ENCODE measurements at places on chromosomes 16 and 17.

DNA sequence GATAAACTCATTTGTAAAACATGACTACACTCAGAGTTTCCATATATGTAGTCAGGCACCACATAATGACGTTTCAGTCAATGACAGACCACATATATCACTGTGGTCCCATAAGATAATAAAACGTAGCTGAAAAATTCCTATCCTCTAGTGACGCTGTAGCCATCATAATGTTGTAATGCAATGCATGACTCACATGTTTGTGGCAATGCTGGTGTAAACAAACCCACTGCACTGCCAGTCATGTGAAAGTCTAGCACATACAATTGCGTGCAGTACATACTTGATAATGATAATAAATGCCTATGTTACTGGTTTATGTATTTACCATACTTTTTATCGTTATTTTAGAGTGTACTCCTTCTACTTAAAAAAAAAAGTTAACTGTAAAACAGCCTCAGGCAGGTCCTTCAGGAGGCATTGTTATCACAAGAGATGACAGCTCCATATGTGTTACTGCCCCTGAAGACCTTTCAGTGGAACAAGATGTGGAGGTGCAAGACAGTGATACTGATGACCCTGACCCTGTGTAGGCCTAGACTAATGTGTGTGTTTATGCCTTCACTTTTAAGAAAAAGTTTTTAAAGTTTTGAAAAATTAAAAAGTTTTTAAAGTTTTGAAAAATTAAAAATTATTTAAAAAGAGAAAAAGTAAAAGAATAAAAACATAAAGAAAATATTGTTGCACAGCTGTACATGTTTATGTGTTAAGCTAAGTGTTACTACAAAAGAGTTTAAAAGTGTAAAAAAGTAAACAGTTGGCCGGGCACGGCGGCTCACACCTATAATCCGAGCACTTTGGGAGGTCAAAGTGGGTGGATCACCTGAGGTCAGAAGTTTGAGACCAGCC is 9.0 kb downstream of the STAT5B start:
- no peak for DNase-seq

- DNase-seq, result peak; percentile 41
Observed at GRCh38 chr17:75601057-75601987, 13.7 kb downstream of the MYO15B start.

DNA sequence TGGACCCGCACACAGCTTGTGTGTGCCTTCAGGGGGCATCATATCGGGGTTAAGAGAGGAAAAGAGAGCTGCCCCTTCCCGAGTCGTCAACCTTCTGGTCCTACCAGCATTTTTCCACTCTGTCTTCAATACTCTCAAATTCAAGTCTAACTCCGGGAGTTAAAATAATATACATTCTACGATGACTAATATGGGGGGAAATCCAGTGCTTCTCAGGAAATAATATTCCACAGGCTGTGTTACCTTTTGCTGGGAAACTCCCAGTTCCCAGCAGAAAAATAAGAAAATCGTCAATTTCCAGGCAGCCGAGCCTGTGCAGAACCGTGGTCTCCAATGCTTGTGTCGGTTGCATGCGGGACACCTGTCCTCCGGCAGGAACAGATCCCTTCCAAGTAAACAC is 105.0 kb upstream of the FOXF1 start:
- no peak for DNase-seq

GRCh38 chr16:87486713-87487247 is 6.0 kb downstream of the ZCCHC14 start:
- DNase-seq, result no peak

- DNase-seq, result no peak
Observed at GRCh38 chr16:54657709-54658102, 273.0 kb upstream of the IRX5 start.

DNA sequence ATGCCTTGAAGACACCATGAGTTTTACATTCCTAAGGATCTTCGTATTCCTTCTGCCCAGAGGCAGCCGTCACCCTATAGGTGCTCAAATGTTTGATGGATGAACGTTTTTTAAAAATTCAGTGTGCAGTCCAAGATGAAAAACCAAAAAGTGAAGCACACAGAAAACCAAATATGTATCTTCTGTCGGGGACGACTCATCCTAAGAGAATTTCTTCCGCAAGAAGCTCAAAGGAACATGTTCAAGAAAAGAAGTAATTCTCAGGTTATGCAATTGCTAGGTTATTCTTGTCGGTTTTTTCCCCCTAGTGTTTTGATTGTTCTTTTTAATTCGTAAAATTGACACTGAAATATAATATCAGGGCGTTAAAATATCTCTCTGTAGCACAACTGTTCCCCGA is 1.4 kb downstream of the CENPV start:
- no peak for DNase-seq

Measured in stimulated activated CD8-positive, alpha-beta memory T cell treated with anti-CD3 and anti-CD28 coated beads, Interleukin-15, amount 100 ng/mL, for 1 hour (primary cell).